ENCODE measurements at places on chromosomes 4 and X.

DNA sequence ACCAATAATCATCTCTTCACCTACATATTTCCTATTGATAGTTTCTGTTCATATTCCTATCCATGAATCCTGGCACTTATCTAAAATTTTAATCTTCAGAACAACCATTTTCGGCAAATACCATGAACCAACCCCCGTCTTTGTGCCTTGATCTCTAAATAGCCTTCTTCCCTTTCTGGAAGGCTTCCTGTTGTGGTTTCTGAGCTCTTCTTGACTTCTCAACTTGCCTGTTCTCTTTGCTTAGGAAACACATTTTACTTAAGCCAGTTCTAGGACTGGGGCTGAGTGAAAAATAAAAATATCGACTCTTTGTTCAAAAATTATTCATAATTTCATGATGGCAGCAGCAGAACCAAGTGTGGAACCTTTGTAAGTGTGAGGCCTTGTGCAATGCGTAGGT is 882.4 kb downstream of the C4orf33 start:
- no peak for DNase-seq

DNA sequence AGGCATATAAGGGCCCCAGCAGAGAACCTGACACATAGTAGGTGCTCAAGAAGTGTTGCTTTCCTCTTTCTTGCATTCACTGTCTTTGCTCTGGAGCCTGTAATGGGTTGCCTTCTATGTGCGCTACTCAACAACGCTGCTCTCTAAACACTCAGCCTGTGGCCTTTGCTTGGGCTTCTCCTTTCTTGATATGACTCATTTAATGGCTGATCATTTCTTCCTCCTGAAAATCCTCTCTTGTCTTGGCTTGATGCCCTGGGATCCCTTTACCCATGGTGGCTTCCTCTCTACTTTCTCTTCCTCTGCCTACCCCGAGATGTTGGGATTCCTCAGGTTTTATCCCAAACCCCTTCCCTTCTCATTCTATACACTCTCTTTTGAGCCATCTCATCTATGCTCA is 19.9 kb upstream of the PJA1 start:
- no peak for DNase-seq

DNA sequence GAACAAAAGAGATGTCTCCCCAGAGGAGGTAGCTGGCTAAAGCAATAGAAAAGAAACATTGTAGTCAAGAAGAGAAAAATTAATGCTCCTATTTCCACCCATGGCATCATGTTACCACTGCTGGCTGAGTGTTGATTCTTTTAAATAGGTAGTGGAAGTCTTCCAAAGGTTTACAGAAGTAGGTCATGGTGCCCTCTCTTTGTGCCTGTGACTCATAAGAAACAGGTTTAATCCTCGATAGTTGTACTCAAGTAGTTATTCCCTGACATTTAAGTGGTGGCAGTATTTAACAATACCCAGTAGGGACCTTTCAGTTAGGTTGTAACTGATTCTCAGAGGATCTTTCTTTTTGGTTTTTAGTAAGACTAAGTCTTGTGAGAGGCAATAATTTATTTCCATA is 247.8 kb downstream of the TEX13A start:
- DNase-seq, result no peak

DNA sequence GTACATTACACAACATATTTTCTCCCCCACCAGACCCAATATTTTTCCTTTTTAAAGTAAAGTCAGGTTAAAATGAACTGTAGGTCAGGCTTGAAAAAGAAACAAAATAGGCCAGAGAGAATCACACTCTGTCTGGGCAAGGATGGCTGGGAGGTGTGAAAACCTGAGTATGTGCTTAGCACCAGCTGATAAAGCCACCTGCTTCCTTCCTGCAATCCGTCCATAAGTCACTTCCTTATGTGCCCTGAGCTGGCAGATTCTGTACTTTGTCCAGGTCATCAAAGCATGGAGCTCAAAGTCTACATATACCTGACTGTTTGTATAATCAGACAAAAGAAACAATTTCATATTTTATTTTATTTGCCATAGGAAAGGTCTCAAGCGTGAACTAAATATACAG is 37.7 kb downstream of the ANTXR2 start:
- no peak for DNase-seq

DNA sequence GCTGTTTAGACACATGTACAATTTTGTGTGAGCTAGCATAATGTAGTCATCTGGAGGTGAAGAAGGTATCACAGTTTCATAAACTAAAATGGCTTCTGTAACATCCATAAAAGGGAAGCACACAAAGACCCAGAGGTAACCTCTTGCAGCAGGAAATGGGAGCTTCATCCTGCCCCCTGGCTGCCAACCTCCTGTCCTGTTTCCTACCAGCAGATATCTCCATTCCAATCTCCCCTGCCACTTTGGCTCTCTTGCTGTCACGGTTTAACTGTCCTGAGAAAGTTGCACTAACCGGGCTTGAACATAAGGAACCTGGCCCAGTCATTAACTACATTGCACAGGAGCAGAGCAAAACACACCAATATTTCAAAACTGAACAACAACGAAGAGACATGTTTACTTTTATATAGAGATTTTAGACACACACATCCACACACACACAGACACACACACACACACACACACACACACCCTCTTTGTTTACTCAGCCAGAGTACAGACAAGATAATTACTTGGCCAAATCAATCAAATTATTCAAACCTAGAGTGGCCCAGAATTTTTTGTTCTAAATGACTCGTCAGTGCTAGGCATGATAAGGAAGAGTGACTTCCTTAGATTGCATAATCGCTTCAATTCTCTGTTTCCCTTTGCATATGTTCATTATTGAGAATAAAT is 24.2 kb downstream of the MID2 start:
- DNase-seq, result no peak

GRCh38 chrX:1750267-1750666 is 135.4 kb downstream of the ASMT start:
- no peak for DNase-seq

DNA sequence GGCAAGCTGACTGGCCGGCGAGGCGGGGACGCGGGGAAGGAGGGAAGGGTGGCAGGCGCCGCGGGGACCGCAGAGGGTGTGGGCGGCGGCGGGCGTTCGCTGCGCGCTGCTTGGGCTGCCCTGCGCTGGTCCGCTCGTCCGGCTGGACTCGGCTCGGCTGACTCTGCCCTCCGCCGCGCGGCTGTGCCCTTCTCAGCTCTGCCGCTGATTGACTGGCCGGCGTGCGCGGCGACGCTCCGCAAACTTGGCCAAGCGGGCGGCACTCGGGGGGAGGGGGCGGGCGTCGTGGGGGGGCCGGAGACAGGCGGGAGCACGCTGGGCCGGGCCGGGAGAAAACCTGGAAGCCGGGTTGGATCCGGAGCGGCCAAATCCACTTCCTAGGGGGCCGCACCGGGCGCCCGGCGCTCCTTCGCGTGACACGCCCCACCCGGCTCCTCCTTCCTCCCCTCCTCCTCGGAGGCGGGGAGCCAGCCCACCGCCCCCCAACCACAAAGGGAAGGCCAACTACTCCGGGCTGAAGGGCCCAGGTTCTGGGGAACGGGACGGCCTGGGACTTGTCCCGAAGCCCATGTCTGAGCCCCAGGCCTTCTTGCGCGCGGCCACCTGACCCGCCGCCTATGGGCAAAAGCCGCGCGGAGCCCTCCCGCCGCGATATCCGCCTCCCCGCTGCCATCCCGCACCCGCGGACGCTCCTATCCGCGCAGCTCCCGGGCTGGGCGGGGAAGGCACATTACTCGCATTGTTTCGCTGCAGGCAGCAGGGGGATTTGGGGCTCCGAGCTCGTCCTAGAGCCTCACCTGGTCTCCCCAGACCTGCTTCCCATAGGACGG is at the start of gene GPC4:
Gene GPC4 (minus strand): TSS at position 214 of the 830 bp plus-strand sequence. CDS start 524 bp downstream, outside the sequence.
- no peak for DNase-seq

- no peak for DNase-seq
These were observed 29.3 kb downstream of the FAM114A1 start for GRCh38 chr4:38896940-38897339.

- DNase-seq, result no peak
These were observed 743.3 kb upstream of the SLIT2 start for GRCh38 chr4:19508442-19508841.

- no peak for DNase-seq
These were observed 49.2 kb upstream of the MSX1 start for GRCh38 chr4:4810092-4810774.

GRCh38 chrX:150643271-150643670 is 49.9 kb upstream of the MTMR1 start:
- no peak for DNase-seq

DNA sequence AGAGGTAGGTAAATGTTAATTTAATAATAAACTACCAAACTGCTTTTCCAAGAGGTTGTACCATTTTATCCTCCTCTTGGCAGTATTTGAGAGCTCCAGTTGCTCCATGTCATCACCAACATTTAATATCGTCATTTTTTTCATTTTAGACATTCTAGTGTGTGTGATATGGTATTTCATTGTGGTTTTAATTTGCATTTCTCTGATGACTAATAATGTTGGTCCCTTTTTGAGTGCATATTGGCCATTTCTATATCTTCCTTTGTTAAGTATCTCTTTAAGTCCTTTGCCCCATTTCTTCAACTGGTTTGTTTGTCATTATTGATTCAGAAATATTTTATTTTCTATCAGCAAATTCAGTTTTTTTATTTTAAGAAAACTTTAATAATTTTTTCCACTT is 88.8 kb downstream of the MAPK10 start:
- no peak for DNase-seq

DNA sequence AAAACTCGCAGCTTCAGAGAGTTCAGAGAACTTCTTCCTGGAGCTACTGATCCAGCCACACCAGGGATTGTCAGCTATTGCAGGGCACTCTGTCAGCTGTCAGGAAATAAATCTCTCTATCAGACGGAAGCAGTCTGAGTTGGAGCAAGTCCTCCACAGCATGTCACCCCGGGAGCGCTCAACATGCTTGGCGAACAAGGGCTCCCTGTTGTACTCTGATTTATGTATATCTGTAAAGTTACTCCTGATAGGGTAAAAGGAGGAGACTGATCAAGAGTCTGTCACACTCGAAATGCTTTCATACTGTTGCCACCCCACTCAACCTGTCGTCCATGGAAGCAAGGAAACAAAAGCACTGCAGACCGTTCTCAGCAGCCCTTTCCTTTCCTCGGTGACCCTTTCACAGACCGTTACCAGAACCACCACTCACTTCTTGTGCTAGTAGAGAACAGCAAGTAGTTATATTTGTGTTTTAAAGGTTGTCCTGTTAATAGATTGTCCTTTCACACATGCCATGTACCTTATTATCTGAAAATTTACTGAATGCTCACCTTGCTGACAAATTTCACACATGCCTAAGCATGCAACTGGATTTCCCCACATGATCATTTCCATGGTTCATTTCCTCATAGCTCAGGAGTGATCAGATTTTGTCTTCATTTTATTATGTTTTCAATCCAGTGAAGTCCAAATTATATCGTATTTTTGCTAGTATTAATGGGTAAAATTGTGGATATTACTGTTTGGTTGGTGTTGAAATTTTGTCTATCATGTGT is 2108.9 kb upstream of the TENM3 start:
- no peak for DNase-seq

DNA sequence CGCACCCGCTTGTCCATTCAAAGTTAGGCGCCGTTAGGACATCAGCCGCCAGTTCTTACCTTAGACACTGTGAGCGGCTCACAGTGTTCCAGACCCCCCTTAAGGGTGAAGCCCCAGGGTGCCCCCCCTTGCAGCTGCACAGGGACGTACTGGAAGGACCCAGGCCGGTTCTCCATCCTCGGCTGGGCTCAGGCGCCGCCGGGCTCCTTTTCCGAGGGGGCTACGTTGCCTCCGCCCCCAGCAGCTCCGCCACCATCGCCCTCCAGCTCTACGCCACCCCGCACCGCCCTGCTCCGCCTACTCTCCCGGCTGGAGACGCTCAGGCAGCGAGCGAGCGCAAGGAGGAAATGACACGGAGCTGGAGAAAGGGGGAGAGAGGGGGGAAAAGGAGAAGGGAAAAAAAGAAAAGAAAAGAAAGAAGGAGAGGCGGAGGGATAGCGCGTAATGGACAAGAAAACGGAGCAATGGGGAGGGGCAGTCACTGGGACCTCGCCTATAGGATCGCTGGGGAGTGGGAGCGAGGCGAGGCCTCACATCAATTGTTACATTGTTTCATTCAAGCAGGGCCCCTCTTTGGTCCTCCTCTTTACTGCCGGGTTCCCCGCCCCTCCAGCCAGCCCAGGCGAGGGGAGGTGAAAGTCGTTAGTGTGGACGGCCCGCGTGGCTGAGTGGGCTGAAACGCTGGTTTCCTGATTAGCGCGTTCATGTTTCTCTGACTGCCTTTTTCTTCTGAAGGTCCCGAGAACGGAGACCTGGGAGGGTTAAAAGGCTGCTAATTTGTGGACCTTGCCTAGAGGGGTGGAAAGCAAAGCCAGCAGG is at the start of gene SHROOM4:
Gene SHROOM4 (minus strand): TSS at position 352 of the 819 bp plus-strand sequence. CDS start 176 bp downstream, at position 176.
- no peak for DNase-seq

DNA sequence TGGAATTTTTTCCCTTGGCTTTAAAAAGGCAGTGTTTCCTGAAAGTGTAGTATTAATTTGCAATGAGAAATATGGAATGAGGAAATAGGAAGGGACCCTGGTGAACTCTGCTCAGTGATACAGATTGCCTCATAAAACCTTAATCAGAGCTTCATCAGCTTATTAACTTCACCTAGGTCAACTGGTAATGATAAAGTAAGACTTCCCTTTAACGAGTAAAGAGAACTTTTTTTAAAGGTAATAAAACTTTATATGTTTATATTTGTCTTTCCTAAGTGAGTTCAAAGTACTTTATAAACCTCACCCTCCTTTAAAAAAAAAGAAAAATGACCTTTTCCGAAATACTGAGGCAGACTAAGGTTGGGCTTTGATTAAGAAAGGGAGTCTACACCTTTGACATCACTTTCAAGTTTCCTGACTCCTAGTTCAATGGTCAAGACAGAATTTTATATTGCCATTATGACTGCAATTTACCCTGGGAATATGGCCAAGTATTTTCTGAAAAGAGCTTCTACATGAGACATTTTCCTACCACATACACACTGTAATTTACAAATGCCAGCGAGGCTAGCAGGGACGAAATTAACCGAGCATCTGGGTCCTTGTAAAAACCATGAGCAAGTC is 706.3 kb upstream of the TENM3 start:
- no peak for DNase-seq

- DNase-seq, result no peak
These were observed 139.4 kb downstream of the FBXO8 start for GRCh38 chr4:174144106-174144505.

GRCh38 chrX:39809331-39809730 is 288.4 kb downstream of the BCOR start:
- no peak for DNase-seq

DNA sequence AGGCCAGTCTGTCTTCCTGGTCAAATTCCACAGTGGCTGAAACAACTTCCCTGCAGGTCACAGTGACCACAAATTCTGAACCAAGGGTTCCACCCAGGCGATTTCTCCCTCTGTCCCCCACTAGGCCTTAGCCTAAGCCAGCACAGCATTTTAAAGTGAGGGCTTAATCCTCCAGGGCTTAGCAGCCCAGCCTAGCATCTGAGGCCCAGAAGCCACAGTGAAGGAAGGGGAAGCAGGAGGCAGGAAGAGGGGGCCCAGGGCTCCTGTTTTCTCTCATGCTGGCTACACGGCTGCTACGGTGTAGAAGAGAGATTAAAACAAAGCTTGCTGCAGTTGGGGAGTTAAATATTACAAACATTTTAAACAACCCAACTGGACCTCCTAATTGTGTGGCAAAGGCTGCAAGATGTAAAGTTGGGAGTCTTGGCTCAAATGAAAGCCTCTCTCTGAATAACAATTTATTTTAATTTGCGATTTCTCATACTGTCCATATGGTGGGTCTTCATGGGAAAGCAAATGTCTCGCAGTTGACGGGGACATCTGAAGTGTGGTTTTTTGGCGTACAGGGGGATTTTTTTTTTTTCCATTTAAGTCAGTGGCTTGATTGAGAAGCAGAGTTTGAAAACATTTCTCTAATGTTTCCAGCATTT is 170.8 kb upstream of the RAI2 start:
- DNase-seq, result no peak

GRCh38 chr4:42871261-42871660 is 21.3 kb upstream of the GRXCR1 start:
- DNase-seq, result no peak

Data from T-helper 2 cell (primary cell).